ENCODE measurements at places on chromosomes 5 and 9.

GRCh38 chr9:137174722-137175293 lies 3.0 kb upstream of the TMEM210 start:
- no peak for DNase-seq

- DNase-seq, result no peak
These were observed 2.5 kb upstream of the CDK9 start for GRCh38 chr9:127783111-127784008.

- no peak for DNase-seq
These were observed 450.1 kb upstream of the ACTBL2 start for GRCh38 chr5:57932761-57933160.

- no peak for DNase-seq
These were observed 31.7 kb upstream of the NR3C1 start for GRCh38 chr5:143435210-143435657.

DNA sequence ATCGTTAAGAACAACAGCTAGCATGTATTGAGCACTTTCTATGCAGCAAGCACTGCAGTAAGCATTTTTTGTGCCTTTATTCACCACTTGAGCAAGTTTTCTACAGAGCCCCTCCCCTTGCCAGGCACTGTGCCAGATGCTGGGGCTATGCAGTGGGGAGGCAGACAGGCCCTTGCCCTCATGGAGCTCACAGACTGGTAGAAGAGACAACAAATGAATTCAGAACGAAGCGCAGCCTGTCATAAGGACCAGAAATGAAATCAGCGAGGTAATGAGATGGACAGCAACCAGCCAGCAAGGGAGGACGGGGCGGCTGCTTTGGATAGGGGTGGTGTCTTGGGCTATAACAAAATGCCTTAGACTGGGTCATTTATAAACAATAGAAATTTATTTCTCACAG lies 68.8 kb downstream of the C9orf50 start:
- DNase-seq, result no peak

GRCh38 chr5:30880514-30880913 lies 313.0 kb upstream of the CDH6 start:
- no peak for DNase-seq

DNA sequence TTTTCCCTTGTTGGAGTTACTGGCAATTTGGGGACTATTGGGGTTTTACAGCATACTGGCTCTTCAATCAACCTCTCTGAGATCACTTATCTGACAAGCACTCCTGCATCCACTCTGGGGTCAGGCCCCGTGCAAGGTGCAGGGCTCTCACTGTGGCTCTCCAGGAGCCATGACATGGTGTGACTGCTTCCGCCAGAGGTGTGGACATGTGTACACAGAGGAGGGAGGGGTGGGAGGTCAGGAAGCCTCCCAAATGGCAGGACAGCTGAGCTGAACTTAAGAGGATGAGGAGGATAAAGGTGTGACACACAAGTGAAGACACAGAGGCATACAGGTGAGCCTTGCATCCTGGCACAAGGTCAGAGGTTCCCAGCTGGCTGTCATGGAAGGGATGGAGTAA lies 24.3 kb downstream of the SHB start:
- DNase-seq, result no peak

DNA sequence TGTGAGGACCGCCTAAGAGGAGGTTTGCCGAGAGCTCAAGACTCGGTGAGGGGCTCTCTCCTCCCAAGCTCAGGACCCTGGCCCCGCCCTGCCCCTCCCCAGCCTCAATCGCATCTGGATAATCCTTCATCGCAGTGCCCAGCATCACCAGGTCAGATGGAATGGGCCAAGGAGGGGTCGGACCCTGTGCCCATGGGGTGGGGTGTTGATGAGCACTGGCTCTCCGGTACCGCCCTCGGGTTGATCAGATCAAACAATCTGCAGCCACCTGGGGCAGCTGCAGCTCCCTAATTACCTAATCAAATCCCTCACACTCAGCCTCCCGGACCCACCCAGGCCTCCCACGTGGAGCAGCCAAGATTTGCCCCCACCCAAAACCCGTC lies 24.4 kb upstream of the TDRD7 start:
- DNase-seq, result no peak

DNA sequence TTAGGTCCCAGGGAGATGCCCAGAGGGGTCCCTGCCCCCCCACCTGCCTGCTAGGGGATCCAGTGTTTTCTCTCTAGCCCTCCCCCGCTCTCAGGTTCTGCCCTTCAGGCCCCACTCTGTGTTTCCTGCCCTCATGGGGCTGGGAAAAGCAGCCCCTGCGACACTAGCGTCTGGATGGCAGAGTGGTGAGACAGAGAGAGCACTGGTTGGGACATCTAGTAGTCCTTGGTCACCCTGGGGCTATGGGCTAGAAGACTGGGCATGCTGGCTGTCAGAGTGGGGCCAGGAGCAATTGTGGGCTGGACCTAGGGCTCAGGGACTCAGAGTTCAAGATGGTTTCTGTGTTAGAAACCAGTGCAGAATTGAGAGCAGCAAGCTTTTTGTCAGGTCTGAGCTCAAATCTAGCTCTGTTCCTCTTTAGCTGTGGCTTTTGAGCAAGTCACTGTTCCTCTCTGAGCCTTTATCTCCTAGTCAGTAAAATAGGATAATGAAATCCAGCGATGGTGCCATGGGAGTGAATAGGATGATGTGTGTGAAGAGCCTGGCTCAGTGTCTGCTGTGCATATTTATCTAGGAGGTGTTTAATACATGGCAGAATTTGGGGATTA lies 39.0 kb downstream of the RGS3 start:
- DNase-seq, result no peak

- DNase-seq, result no peak
These were observed 75.8 kb upstream of the WWC1 start for GRCh38 chr5:168215646-168216045.

DNA sequence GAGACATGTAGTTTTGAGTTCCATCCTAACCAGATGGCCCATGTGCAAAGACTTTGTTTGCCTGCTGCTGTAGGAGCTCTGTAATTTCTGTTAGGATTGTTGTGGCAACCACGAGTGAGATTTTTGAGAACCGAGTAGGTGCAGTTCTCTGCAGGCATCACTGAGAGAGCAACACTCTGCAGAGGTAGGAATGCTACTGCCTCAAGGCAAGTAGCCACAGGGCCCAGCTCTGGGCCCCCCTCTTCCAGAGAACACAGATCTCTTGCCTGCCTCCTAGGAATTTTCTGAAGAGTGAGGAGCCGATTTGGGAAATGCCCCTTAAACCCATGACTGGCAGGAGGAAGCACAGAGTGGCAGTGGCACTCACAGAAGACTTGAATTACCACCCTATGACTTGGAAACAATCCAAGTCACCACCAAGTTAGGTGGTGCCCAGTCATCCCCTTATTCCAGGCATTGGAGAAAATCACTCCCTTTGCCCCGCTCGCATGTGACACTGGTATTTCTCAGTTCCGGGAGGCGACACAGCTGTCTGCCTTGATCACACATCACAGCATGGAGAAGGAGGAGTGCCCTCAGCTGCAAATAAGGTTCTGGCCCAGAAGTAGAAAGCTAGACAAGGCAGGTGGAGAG lies 52.5 kb upstream of the SLC2A8 start:
- no peak for DNase-seq

DNA sequence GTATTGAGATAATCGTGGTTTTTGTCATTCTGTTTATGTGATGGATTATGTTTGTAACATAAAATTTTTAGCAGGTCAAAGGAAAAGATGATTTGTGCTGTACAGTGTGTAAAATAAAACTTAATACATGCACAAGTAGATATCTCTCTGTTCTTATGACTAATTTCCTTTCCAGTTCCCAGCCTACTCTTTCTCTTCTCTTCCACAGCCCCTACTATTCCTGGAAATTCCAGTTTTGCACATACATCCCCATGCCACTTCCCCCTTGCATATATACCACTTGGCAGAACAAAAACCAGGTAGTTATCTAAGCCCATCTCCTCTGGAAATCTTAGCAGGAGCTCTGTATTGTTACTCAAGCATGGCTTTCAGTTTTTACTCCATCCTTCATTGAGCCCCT lies 20.2 kb downstream of the TEK start:
- DNase-seq, result no peak

GRCh38 chr5:129977810-129978209 lies 73.5 kb downstream of the CHSY3 start:
- DNase-seq, result no peak

DNA sequence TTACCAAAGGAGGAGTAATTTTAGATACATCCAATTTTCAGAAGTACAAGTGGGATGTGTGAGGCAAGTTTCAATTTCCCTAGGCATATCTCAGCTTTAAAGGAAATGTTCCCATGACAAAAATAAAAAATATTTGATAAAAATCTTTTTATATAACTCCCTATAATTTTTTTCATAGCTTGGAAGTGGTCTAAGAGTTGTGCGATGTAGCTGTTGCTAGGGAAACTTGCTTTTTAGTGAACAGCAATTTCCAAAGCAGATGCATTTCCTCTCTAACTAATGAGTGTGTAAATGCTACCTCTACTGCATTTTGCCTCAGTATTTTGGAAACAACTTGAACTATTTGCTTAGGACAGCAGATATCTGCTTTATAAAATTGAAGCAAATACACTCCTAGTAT lies 39.6 kb downstream of the MACIR start:
- DNase-seq, result no peak

DNA sequence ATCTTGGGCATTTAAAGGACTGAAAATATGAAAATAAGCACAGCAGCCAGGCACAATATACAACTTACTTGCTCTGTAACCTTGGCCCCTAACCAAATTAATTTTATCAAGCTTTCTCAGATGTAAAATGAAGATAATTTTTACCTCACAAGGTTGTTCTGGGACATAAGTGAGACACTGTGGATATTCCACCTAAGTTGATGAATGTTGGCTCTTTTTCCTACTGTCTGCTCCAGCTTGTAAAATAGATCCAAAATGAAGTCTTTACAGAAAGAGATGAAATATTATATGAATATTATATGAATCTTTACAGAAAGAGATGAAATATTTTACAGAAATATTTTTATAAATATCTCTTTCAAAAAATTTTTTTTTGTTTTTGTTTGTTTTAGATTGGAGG lies 270.1 kb downstream of the DNAH5 start:
- DNase-seq, result no peak

DNA sequence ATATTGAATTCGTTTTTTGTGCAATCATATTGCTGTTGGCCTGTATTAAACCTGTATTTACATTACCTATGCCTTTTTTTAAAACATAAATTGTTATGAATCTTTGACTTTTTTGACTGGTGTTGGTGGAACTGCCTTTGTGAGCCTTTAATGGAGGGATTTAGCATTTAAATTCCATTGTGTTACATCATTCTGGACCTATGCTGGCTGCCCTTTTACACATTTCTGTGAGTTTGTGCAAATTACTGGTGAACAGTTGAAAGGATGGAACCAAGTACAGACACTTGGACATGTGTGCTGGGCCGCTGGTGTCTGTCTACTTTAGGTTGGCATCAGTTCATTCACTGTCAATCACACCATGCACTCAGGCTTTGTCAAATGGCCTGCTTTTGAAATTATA lies 3.4 kb downstream of the SNX18 start:
- DNase-seq, result no peak

DNA sequence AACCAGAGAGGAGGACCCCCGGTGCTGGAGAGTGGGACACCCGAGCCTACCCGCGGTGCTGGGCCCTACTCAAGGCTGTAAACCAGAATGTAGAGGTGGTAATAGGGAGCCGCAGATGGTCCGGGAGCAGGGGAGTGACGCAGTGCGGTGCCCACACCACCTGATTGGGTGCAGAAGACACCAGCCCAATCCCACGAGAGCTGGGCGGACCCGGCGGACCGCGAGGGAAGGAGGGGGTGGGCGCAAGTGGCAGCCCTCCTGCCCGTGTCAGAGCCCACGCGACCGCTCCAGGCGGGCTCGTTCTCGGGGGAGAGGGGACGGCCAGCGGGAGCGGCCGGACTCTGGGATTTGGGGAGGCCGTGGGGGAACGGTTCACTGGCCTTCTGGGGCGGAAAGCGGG lies 71.2 kb downstream of the C9orf50 start:
- DNase-seq, result no peak

GRCh38 chr5:68345582-68345981 lies 130.0 kb downstream of the PIK3R1 start:
- DNase-seq, result no peak

DNA sequence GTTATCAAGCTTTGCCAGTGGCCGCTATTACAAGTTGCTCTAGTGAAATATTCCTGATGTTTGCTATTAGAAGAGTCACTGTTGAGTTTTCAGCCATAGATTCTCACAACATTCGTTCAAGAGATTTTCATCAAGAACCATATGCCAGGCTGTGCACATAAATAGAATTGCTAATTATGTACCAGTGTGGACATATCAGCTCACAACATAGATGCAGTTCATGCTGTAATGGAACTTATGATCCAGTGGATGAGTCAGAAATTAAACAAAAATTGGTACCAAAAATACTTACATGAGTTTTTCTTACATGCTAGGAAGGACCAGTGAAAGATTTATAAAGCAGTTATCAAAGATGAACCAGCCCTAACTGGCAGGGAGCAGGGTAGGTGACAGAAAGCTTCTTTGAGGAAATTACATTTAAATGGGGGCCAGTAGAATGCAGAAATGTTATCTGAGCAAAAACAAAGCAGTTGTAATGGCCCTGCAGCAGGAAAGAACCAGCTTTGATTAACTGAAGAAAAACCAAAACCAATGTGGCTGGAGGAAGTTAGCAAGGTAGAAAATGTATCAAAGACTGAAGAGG lies 404.2 kb downstream of the DNAH5 start:
- DNase-seq, result no peak

DNA sequence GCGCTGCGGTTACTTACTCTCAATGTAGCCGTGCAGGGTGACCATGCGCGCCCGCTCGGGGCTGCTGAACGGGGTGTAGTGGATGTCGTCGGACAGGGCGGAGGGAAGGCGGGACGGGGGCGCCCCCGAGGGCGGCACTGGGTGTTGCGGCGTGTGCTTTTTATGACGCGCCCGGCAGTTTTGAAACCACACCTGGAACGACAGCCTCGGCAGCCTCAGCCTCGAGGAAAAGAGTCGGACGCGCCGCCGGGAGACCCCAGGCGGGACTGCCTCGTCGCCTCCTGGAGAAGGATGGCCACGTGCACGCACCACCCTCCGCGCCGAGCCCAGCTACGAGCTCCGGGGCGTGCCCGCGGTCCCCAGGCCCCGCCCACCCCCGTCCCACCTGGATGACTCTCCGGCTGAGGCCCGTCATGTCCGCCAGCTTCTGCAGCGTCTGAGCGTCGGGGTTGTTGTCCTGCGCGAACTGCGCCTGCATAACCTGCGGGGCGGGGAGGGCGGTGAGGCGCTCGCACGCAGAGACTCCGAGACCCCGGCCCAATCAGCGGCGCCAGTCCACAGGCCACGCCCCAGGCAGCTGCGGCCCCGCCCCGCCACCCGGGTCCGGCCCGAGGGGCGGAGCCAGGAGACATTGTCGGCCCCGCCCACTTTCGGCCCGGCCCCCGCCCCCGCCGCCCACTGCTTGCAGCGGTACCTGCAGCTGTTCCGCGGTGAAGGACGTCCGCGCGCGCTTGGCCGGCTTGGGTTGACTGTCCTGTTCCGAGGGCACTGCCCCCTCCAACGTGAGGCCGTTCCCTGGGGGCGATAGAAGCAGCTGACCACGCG lies 15.0 kb downstream of the LHX6 start:
- no peak for DNase-seq
